ENCODE measurements at places on chromosomes 1 and 21.
A peak's percentile ranks its signal among the peaks of the same experiment; 100 is the strongest.

GRCh38 chr1:37020653-37021277, 13.6 kb downstream of the GRIK3 start:
- no peak for DNase-seq

DNA sequence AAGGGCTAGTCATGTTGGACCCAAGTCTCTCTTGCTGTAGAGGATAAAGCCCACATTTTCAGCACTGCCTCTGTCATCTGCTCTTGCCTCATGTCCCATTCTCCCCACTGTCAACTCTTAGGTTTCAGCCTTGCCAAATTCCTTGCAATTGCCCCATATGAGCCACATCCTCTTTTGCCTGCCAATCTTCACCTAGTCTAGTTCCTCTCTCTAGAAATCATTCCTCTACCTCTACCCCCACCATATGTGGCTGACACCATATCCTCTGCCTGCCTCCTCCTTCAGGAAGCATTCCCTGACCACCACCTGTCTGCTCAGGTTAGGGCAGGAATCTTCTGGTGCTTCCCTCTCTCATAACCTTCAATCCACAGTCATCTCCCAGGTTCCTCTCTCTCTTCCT, 38.2 kb downstream of the SLC9A1 start:
- peak; percentile 45 for DNase-seq

- DNase-seq, result peak; percentile 64
Measured at GRCh38 chr1:89356658-89357400, 7.0 kb upstream of the GBP6 start.

- DNase-seq, result no peak
Measured at GRCh38 chr1:167365360-167365759, 144.7 kb downstream of the POU2F1 start.

DNA sequence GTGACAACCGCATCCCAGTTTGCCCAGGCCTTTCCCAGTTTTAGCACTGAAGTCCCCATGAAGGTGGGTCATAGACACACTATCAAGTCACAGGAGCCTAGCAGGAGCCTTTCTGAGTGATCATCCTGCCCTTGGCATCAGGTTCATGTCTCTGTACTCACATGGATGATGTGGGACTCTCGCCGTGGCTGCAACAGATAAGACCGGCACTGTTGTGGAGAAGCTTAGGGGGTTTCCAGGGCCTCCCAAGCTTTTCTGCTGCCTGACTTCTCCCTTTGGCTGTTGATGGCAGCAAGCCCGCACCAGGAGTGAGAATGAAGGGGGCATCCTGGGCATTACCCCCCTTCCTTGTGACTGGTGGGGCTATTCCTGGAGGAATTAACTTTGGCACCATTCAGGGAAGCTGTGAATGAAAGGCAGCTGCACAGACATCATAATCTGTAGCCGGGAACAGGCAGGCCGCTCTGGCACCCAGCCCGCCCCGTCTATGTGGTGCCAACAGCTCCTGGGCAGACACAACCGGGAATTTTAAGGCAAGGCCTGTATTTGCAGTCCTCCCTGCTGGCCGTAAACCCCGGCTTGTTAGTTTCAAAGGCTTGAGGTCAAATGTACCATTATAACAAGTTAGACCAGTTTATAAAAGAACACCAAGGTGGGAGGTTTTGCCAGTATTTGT, 148.6 kb downstream of the HUNK start:
- no peak for DNase-seq

- peak; percentile 23 for DNase-seq
Measured at GRCh38 chr21:30340714-30341573, 3.5 kb upstream of the KRTAP27-1 start.

DNA sequence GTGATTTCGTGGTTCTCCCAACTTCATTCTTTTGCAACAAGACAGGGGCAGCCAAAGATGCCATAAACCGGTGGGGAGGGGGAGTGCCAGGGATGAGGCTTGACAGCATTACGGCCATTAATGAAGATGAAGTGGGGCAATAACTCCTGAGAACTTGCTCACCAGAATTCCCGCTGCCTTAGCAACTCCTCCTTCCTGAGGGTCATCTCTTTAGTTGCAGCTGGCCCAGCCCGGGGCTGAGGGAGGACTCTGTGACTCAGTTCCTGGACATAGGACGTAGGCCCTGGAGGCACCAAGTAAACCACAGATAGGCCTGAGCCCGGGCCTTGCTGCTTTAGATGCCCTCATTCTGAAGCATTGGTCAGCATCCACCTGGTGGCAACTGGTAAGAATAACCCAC, 330.2 kb downstream of the RRAGC start:
- DNase-seq, result no peak

DNA sequence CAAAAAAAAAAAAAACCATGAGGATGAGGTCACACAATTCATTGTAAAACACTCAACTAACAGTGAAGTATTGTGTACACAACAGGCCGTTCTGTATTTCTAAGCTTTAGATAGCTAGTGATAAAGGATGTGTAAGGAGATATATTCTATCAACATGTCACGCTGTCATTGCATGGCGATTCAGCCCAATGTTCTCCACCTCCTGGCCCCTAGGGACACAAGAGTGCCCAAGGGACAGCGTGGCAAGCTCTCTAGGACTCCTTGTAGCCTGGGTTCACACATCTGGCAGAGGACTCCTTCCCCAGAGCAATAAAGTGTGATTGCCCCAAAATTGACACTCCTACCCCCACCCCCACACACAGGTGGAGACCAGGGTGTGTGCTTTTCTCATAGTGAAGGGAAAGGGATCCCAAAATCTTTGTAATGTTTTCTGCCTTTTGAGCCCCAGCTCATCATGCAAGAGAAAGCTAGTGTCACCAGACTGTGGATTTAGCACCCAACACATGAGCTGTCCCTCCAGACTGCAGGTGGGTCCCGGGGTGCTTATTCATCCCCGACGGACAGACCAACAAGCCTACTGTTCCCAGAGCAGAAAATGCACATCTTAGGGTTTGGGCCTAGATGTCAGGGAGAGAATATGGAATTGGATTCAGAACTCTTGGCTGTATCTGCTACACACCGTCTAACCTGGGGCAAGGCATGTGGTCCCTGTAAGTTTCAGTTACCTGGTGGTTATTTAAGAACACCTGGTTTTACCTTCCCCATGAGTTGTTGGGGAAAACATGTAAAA, 11.5 kb downstream of the TMPRSS3 start:
- no peak for DNase-seq

GRCh38 chr1:55375617-55376258, 160.6 kb upstream of the USP24 start:
- peak; percentile 59 for DNase-seq

DNA sequence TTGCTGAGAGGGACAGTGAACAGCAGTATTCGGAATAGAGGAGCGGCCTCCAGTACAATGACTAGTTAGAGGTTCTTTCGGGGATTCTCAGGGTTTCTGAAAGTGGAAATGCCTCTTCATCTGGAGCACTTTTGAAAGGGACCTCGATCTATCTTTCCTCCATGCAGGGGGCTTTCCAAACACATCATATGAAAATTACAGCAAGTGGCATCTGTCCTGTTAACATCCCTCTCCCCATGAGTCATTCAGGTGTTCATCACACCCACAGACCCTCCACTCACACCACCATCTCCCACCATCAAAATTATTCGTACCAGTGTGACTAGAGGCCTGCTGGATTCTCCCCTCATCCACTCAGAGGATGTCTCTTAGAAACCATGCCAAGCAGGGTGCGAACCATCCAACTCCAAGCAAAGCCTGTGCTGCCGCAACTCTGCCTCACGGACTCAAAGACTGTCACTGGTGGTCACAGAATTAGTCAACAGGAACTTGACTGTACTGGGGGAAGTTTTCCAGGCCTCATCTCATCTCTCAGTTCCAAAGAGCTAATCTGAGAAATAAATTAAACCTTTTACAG, 211.1 kb downstream of the MRPL39 start:
- no peak for DNase-seq

DNA sequence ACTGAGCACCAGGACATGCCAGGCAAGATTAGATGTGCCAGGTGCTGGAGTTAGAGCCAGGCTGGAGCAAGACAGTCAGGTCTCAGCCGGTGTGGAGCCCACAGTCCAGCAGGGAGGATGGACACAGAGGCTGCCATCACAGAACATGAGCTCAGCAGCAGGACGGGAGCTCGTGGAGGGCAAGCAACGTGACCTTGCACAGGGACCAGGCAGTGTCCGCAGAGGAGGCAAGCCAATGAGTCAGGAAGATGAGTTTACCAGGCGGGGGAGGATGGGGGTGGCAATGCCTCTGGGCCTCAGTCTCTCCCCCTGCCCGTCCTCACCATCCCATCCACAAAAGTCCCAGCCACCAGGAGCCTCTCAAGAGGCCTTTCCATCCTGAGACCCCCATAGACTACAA, 20.7 kb upstream of the ZC3H12A start:
- no peak for DNase-seq

DNA sequence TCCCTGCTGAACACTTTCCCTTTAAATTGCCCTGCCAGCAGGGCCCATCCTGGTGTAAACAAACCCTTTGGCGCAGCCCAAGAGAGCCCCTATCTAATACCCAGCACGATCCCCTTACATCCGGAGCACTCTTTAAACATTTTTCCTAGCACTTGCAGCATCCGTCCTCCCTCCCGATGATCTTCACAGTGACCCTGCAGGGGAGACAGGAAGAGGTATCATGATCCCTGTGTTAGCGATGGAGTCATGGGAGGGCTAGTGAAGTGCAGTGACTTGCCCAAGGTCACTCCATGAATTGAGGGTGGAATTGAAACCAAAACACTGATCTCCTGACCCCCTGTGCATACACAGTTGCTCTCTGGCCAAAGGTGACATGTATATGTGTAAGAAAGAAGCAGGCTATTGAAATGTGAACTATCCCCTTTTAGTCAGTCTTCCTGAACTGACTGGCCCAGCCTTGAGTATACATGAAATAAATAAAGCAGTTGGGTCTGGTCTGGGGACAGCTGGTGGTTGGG, 9.8 kb upstream of the KCNQ4 start:
- DNase-seq, result no peak

- DNase-seq, result no peak
Measured at GRCh38 chr1:157803851-157804250, 16.1 kb downstream of the FCRL1 start.

DNA sequence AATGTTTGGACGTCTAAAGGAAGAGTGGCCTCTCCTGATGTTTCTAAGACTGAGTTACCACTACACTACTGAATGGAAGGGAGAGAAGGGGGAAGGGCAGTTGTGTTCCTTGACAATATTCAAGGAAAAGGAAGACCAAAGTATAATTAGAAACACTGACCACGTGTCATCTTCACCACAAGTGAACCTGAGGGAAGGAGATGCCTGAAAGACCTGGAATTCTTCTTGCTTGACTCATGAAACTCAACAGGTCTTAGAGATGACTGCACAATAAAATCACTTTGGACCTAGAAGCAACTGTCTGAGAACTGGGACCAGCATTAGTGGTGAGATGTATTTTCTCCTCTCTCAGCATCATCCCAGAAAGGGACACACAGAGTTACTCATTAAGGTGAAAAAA, 56.7 kb downstream of the PTPN14 start:
- no peak for DNase-seq

DNA sequence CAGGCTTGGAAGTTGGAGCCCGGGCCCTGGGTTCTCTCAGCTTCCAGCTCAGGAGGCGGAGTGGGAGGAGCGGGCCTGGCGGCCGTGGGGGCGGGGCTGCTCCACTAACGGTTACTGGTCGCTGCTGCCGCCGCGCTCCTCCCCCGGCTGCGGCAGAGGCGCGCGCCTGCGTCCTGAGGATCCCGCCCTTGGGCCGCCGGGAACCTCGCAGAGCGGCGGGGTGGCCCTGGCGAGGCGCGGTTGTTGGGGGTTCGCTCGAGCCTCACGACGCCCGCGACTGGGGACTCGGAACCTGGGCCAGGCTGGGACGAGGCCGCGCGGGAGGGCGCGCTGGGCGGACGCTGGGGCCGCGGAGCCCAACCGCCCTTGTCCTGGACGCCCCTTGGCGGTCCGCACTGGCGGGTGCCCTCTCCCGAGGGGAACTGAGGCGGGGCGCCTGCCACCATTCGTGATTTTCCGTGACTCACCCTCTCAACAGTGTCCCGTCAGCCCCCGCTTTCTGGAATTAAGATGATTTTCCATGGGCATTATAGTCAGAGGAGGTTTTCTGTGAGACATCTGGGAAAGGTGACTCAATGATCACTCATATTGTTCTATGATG, 34.1 kb downstream of the OR2G3 start:
- peak; percentile 68 for DNase-seq

GRCh38 chr1:31593136-31593665, 16.9 kb downstream of the TINAGL1 start:
- DNase-seq, result no peak

DNA sequence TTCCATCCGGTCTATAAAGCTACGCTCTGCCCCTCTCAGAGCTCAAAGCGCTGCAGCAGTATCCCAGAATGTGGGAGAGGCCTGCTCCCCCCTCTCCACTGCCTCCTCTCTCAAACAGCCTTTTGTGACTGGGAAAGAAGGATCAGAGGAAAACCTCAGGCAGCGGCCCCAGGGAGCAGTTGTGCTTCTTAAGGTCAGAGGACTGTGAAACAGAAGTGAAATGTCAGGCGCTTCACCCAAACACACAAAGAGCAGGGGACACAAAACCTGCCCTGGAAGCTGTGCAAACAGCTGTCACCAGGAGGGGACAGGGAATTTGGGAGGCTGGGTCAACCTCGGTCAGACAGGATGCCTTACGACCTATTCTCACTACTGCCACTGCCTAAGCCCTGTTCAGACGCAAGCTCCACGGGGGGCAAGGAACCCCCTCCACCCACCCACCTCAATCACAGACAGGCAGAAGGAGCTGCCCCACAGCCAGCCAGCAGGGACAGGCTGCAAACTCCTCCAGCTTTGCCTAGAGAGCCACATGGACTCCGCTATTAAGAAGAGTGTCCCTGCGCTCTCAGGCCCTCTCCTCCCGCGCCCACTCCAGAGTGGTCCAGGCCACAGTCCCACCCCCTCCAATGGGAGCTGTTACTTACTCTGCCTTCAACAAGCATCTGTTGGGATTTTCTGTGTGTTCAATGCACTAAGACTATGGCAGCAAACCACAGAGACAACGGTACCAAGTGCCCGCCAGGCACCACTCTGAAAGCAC, 14.6 kb downstream of the SSBP3 start:
- DNase-seq, result no peak

- peak; percentile 30 for DNase-seq
Measured at GRCh38 chr1:41239988-41240610, 2.0 kb downstream of the SCMH1 start.

- peak; percentile 88 for DNase-seq
Measured at GRCh38 chr1:204350857-204351573, 8.7 kb downstream of the PLEKHA6 start.

GRCh38 chr1:4637616-4638344, 16.6 kb upstream of the AJAP1 start:
- no peak for DNase-seq

DNA sequence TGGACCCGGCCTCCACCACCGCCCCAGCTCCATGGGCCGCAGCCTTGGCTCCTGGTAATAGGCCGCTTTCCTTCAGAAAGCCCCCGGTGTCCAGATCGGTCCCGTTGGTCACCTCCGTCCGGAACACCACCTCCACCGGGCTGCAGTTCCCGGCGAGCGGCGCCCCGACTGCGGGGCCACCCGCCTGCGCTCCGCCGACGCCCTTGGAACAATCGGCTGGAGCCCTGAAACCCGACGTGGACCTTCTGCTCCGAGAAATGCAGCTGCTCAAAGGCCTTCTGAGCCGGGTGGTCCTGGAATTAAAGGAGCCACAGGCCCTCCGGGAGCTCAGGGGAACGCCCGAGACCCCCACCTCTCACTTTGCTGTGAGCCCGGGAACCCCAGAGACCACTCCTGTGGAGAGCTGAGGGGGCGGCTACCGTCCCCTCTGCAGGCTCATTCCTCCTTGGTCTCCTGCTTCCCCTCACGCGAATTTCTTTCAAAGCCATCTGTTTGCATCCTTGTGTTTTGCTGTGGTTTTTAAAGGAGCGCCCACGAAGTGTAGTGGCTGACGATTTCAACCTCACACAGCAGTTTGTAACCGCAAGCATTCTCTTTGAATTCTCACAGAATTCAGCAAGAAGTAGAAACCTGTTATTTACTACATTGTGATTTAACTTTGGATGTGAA, 6.0 kb downstream of the FCRLB start:
- DNase-seq, result peak; percentile 68

Measured in AG20443 (cell line).